ENCODE measurements at places on chromosomes 7 and 10.
A peak's percentile ranks its signal among the peaks of the same experiment; 100 is the strongest.

- DNase-seq: no peak
Measured at GRCh38 chr7:34596887-34597286, 61.1 kb upstream of the NPSR1 start.

DNA sequence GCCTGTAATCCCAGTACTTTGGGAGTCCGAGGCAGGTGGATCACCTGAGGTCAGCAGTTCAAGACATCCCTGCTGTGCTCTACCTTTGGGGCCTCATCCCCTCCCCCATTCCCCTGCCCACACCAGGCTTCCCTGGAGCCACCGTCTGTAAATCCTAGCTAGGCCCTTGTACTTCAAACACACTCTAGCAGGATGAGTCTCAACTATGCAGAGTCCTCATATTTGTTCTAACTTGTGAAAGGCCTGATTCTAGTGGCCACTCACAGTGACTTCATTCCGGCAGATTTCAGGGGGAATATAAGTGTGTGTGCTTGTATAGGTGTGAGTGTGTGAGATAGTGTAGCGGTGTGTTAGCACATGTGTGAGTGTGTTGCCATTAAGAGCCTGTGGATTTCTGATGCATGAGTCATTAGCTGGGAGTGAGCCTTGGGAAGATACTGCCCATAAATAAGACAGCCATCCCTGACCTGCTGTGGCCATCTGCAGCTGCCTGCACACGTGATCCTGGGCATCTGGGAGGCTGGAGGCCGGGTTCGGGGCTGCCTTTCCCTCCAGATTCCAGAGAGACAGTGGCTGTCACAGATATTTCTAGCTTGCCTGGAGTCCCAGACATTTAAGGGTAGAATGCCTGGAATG lies 1.7 kb upstream of the NEURL1 start:
- no peak for DNase-seq

DNA sequence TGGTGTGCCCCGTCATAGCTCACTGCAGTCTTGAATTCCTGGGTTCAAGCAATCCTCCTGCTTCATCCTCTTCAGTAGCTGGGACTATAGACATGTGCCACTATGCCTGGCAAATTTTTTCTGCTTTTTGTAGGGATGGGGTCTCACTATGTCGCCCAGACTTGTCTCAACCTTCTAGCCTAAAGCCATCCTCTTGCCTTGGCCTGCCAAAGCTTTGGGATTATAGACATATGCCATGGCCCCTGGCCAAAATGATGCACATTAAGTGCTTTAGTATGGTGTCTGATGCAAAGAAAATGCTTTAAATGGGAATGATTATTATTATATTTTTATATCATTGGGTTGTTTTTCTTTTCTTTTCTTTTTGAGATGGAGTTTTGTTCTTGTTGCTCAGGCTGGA lies 33.2 kb upstream of the VCL start:
- DNase-seq: no peak

DNA sequence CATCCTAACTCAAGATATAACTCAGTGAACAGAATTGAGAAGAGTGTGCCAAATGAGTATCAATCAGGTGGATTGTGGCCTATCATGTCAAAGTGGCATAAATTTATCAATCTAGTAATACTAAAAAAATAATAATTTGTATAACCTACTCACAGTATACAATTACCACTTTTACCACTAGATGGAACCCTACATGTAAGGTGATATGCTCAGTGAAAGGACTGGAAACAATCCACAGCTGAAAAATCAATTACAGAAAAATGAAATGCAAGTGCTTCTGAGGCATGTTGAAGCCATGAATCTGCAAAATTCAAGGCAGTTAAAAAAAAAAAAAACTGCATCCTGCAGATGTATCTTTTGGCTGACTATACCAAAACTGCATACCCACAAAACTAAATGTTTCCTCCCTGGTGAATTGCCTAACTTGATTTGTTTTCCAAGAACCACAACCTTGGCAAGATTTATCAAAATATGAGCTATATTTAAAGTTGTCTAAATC lies 13.9 kb downstream of the ARHGAP19 start:
- no peak for DNase-seq

- DNase-seq: no peak
Measured at GRCh38 chr7:73899731-73900142, 38.8 kb downstream of the TMEM270 start.

DNA sequence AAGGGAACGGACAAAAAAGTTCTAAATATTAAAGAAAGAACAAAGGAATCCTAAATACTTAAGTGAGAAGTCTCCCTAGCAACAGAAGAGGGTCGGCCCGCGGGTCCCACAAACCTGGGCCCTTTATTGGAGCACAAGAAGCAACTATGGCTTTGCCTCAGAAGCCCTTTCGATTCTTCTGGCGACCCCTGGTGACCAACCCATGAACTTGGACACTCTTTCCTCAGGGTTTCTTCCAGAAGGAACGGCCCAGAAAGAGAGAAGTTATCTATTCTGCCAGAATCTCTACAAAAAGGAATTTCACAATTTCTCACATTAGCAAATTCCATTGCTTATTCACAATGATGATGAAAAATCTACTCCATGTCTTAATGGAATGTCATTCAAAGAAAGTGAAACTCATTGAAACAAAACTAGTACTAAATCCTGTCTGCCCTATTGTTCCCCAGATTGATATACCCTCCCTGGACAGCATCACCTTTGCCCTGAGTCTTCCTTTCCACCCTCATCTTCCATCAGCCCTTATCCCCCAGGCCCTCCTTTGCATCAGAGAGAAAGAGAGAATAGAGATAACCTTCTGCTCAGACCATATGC lies 43.7 kb downstream of the CPVL start:
- DNase-seq: peak; percentile 44

Measured in activated CD8-positive, alpha-beta memory T cell treated with anti-CD3 and anti-CD28 coated beads, Interleukin-2, amount 50 U/mL, for 4 hours (primary cell).